Stimulated activated CD4-positive, alpha-beta T cell treated with anti-CD3 and anti-CD28 coated beads, Interleukin-15, amount 100 ng/mL, for 48 hours (primary cell): ENCODE measurements at places on chromosomes 7 and 10.

GRCh38 chr10:47414752-47415519, 30.8 kb upstream of the ZNF488 start:
- DNase-seq, result no peak

DNA sequence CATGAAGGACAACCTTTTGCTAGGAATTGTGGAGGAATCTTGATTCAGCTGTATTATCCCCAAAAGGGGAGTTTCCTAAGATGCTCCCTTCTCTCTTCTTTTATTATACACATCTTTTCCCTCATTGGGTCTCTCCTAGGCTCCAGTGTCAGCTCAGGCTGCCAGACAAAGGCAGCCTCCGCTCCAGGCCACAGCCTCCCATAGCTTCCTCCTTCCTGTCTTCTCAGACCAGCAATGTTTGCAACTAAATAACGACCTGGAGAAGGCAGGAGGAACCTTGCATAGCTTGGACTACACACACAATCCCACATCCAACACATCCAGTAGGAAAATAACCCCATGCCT, 12.3 kb downstream of the SFXN3 start:
- DNase-seq, result no peak

GRCh38 chr7:139058943-139059342, 23.1 kb upstream of the ZC3HAV1L start:
- no peak for DNase-seq

- DNase-seq, result no peak
Observed at GRCh38 chr7:137305901-137306621, 37.5 kb downstream of the PTN start.

DNA sequence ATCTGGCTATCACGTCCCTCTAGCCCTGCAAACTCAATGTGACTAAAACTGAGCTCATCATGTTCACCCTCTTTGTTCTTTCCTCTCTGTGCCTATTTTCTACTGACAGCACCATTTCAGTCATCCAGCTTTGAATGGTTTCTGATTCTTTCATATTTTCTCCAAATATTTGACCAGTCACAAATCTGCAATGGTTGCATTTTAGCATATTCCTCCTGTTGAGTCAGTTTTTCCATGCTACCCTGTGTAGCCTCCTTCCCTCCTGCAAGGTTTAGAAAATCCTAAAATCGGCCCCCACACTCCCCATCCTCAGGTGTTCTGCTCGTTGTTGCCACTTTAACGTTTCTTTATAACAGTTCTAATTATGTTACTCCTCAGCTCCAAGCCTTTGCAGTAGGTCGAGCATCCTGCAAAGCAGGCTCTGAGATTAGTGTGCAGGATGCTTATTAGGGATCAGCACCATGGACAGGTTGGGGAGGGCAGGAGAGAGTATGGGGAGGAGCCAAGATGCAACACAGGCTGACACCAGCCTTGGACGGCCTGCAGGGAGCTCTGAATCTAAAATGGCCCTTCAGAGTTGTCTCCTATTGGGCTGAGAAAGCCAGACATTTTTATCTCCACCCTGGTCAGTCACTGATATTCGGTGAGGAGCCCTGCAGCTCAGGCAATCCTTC, 531.0 kb upstream of the COBL start:
- DNase-seq, result no peak

GRCh38 chr7:118169146-118169545, 14.8 kb upstream of the LSM8 start:
- DNase-seq, result no peak
